GM06990 (cell line): ENCODE measurements at places on chromosomes 2 and 18.

- no peak for DNase-seq
These were observed 10.4 kb upstream of the KCNE4 start for GRCh38 chr2:223041527-223042109.

DNA sequence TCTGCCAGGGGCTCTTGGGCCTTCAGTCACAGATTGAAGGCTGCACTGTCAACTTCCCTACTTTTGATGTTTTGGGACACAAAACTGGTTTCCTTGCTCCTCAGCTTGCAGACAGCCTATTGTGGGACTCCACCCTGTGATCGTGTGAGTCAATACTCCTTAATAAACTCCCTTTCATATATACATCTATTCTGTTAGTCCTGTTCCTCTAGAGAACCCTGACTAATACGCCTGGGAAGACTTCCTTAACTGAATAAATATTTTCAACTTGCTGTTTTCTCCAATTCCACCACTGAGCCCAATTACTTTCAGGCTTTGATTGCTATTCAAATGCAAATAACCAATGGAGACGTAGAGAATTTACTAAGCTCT is 61.4 kb upstream of the CCDC195 start:
- DNase-seq, result no peak

DNA sequence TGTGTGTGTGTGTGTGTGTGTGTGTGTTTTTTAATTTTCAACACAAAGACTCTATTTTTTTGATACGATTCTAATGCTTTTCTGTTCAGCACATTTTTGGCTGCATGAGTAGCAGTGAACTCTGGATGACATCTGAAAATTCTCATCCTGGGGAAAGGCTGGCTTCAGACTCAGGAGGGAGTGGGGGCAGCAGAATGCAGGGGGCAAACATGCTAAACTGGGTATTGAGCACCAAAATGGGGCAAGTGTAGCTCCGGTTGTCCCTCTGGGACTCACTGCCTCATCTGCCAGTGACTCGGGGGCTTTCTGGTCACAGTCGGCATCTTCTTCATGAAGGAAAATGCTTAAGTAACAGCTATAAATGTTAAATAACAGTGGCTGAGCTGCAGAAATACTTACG is 116.8 kb upstream of the PID1 start:
- no peak for DNase-seq

- no peak for DNase-seq
These were observed 145.4 kb upstream of the PGAP1 start for GRCh38 chr2:197071790-197072436.

- DNase-seq, result peak; percentile 1
These were observed at the start of gene GALNT13 for GRCh38 chr2:153871231-153872221. GALNT13 (plus strand) TSS chr2:153871922.

GRCh38 chr2:40803900-40804299 is 352.0 kb upstream of the SLC8A1 start:
- no peak for DNase-seq
